ENCODE measurements at places on chromosomes 7 and 10.

- DNase-seq: no peak
These were observed 225.7 kb downstream of the PLXDC2 start for GRCh38 chr10:20041931-20042330.

GRCh38 chr10:100729862-100730724 lies 15.3 kb upstream of the PAX2 start:
- DNase-seq: no peak

DNA sequence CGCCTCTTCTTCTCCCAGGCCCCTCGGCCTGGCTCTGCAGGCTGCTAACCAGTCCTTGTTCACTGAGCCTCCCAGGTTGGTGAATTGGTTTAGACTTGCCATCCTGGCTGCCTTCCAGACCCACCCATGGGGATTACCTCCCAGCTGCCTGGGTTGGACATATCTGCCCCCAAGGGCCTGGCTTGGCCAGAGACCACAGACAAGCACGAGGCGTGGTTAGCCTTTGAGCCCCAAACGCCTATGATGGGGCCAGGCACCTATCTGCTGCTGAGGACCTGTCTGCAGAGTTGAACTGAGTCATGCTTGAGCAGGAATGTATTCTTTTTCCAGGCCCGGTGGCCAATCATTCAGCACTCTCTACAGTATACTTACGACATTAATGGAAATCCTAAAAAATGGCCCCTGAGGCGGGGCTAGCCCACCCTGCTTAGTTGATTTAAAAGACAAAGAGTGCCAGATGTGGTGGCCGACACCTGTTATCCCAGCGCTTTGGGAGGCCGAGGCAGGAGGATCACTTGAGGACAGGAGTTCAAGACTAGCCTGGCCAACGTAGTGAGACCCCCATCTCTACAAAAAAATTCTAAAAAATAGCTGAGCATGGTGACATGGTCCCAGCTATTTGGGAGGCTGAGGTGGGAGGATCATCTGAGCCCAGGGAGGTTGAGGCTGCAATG lies 361.5 kb downstream of the FRMD4A start:
- no peak for DNase-seq

GRCh38 chr7:105707967-105708762 lies 126.9 kb upstream of the EFCAB10 start:
- DNase-seq: no peak

DNA sequence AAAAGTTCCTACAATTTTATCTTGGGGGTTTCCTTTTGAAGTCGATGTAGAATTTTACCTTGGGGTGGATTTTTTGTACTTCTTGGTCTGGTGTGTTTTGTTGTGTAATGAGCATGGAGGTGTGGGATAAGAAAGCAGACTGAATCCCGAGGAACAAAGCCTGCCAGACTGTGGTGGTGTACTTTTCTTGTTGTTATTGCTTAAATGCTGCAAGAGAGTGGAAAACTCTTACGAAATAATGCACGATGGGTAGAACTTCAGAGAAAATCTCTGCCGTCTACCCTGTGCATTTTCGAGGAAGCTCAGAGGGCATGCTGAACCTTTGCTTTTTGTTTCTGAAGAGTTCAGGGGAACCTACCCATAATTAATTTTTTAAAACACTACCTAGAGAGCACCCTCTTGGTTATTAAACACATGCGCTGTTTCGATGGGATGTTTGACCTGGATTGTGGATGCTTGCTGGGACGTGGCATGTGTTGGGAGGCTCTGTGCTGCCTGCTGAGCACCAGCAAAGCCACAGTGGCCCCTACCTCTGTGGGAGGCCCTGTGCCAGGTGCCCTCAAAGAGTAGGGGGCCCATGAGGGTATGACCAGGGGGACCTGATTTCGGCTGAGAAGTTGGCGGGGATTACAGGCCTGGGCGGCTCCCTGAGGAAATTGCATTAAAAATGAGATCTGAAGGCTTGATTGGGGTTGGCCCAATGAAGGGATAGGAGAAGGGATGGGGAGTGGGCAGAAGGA lies 94.1 kb downstream of the TCF7L2 start:
- DNase-seq: no peak

GRCh38 chr7:102153599-102153946 lies 133.1 kb upstream of the SH2B2 start:
- DNase-seq: no peak

- no peak for DNase-seq
These were observed 2.8 kb downstream of the GFRA1 start for GRCh38 chr10:116270126-116270770.

GRCh38 chr7:44470135-44470479 lies 20.4 kb downstream of the NUDCD3 start:
- DNase-seq: no peak

GRCh38 chr10:65430979-65431378 lies 1494.9 kb upstream of the LRRTM3 start:
- DNase-seq: no peak

DNA sequence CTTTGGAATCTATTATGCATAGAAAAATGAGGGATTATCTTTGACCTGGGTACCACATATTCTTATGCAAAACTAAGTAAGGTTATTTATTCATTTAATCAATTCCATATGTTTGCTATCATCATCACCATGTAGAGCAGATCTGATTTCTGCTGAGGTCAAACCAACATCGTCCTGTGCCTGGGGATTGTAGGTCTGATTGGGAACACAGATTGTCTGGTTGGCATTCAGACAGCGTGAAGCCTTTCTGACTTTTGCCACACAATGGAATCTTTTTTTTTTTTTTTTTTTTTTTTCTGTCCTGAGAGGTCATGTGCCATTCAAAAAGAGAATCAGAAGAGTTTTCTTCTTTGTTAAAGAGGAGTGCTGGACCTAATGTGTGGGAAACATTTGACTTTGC lies 142.9 kb downstream of the RAB11FIP2 start:
- DNase-seq: no peak

- peak; percentile 60 for DNase-seq
These were observed 2.7 kb upstream of the PDGFA start for GRCh38 chr7:522071-522950.

- DNase-seq: no peak
These were observed 125.2 kb downstream of the DOCK4 start for GRCh38 chr7:112080978-112081377.

GRCh38 chr10:131219584-131219886 lies 92.0 kb downstream of the TCERG1L start:
- no peak for DNase-seq

DNA sequence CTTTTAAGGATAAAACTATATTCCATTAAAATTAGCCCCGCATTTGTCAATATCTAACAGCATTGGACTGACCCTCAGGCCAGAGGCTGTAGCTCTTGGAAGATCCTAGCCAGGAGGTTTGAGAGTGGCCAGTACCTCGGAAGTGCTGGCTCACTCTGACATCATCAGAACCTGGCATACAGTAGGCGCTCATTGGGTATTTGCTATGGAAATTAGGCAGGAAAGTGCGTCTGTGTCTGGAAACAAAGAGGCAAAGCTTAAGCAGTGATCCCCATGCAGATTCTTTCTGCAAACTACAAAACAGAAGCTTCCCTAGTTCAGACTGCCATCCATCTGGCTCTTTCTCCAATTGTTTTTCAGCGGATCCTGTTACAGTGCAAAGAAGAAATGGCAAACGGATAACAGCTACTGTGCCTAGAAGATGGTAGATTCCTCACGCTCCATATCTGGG lies 1.7 kb upstream of the PRKCQ start:
- DNase-seq: no peak

DNA sequence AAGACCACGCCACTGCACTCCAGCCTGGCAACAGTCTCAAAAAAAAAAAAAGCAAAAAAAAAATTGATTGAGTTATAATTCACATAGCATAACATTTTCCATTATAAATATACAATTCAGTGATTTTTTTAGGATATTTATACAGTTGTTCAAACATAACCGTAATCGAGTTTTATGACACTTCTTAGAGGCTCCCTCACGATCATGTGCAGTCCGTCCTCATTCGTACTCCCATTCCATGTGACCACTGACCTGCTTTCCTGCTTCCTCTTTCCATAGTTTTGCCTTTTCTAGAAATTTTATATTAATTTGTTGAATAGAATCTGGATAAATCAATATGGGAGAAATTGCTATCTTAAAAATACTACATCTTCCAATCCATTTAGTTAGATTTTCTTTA lies 45.7 kb downstream of the VTI1A start:
- no peak for DNase-seq

GRCh38 chr10:77448226-77448625 lies 189.4 kb downstream of the KCNMA1 start:
- DNase-seq: no peak

- DNase-seq: no peak
These were observed 425.0 kb downstream of the HTR7 start for GRCh38 chr10:90432866-90433265.

- no peak for DNase-seq
These were observed 23.1 kb downstream of the ZNF467 start for GRCh38 chr7:149750122-149750845.

Measured in GM23248 (cell line).